ENCODE measurements at places on chromosomes 7 and 10. TPM values are rescaled to one million over a fixed set of nuclear protein-coding genes. Genes with fewer than 3 reads are reported as not detected.

GRCh38 chr7:12397671-12398070 lies 6.0 kb downstream of the VWDE start:
- DNase-seq, result no peak

The CPXM2 gene
- 0.70 TPM for total RNA-seq

- DNase-seq, result no peak
Measured at GRCh38 chr10:117346574-117346973, 28.7 kb downstream of the PDZD8 start.

DNA sequence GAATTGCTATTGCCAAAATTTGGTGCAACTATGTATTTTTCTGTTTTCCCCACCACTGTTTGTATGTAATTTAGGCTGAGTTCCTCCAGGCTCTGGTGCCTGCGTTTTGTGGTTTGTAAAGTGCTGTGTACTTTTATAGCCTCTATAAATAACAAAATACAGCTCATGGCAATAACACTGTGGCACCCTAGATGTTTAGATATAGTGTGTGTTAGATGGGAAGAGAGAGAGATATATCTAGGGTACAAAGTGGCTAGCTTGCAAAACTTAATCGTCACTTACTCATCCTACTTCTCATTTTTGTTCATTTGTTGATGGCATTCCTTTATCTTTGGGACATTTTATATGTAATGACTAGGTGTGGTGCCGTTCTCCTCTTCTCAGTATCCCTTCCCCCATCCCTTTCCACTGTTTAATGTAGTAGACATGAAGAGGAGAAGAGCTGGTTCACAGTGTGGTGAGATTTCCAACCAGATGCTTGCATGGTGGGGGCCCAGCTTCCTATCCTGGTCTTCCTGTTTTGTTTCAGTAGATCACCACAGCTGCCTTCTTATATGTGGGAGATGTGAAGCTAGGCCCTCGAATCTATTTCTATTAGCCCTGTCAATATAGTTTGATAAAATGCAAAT lies 115.0 kb downstream of the SND1 start:
- no peak for DNase-seq

The SFTPA1 gene
- total RNA-seq, result 0.12 TPM

DNA sequence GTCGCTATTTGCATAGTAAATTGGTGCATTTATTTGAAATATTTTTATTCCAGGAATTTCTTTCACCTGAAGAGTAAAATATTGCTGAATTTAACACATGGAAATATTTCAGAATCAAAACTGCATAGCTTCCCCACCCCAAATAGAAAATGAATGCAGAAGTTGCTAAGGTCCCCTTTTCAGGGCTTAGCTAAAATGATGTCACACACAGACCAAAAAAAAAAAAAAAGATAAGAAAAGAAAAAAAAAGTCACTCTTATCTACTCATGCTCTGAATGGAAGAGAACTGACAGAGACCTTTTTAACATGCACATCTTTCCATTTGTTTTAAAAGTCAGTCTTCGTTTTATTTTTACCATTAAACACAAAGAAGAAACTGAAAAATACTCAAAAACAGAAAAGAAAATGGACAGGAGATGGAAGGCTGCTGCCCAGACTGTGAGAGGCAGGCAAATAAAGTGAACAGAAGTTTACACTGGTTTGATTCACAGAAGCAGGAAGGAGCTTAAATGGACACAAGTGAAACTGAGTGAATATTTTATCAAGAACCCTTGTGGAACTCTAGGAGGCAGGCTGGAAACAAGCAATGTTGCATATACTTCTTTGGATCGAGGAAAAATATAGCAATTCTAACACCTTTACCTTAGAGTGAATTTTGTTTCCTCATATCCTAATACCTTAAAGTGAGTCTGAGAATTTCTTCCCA lies 32.0 kb downstream of the PSMC2 start:
- DNase-seq, result no peak

- DNase-seq, result no peak
Measured at GRCh38 chr7:95980706-95981105, 208.4 kb downstream of the DYNC1I1 start.

DNA sequence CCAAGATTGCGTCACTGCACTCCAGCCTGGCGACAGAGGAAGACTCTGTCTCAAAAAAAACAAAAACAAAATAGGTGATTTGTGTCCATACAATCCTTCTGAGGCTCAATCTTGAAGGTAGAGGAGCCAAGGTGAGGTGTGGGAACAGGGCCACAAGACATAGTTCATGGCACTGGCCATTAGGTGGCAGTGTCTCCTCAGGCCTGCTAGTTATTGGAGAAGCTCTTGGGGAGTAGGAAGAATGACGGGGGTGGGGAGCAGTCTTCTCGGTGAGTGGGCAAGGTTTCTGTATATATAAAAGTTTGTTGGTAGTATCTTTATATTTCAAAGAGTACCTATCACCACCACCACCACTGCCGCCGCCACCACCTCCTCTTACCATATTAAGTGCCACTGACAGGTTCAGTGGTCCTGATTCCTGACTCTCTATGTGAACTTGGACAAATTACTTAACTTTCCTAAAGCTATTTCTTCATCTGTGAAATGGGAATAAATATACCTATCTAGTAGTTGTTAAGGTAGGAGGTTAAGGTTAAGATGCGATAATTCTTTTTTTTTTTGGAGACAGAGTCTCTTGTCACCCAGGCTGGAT lies 24.0 kb downstream of the CCSER2 start:
- no peak for DNase-seq

DNA sequence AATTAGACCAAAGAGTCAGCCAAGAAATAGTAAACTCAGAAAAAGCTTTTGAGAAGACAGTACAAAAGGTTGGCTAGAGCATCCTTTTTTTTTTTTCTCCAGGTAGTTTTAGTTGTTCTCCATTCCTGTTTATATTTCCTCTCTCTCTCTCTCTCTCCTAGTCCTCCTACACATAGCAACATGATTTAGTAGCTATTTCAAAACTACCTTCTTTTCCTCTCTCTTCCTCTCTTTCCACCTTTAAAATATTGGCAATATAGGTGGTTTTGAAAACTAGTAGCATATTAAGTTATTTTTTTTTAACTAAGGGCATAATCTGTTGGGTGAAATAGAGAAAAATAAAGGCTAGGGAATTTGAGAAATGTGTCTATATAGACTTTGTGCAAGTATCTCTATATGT lies 5.0 kb downstream of the SKIDA1 start:
- no peak for DNase-seq

GRCh38 chr10:32865170-32865569 lies 92.9 kb downstream of the ITGB1 start:
- no peak for DNase-seq

DNA sequence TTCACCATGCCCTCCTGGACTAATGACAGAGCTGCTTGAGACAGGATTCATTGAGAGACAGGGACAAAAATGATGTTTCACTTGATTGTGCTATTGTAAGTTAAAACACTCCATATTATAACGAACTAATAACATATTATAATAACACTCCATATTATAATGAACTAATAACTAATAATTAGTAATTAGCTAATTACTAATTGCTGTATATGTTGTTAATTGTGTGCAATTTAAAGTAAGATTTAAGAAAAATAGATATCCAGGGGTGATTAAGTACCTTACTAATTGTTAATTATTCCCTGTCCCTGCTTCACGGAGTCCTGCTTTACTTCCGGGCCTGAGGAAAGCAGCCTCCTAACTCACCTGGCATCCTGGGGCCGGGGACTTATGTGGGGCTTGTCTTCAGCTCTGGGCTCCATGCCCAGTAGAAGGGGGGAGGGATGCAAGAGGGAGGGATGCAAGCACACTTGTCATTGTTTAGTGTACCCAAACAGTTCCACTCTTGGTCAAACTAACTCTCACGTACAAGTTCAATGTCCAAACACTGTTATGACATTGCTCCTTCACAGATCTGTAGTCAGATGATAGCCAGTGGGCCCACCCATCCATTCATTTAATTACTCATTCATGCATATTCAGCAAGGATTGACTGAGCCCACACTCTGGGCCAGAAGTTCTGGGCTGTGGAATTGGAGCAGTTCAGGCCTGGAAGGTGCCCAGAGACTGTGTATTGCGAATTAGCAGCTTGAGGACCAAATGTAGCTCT lies 53.8 kb downstream of the COL13A1 start:
- no peak for DNase-seq

The TMEM209 gene
- total RNA-seq, result 5.8 TPM

- no peak for DNase-seq
Measured at GRCh38 chr10:127882801-127883459, 9.8 kb downstream of the CLRN3 start.

The GRM3 gene
- not detected for total RNA-seq

DNA sequence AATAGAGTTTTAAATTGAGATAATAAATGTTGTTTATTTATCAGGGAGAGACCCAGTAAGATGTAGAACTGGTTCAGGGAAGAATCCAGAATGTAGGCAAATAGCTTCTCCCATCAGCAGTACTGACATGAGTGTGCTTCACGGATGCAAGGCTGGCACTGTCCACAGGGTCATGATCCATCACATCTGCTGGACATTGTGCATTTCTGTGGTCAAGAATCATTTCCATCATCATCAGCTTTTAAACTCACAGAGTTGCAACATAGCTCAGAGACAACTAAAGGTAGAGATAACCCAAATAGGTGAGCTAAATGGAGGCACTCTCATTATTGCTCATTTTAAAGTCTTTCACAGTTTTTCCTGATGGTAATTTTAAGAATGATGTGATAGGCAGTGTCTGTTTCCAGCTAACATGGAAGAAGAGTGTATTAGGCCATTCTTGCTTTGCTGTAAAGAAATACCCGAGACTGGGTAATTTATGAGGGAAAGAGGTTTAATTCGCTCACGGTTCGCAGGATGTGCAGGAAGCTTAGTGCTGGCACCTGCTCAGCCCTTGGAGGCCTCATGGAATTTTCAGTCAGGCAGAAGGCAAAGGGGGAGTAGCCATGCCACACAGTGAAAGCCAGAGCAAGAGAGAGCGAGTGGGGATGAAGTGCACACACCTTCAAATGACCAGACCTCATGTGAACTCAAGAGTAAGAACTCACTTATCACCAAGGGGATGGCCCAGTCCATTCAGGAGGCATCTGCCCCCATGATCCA lies 80.8 kb downstream of the INPP5A start:
- DNase-seq, result no peak

DNA sequence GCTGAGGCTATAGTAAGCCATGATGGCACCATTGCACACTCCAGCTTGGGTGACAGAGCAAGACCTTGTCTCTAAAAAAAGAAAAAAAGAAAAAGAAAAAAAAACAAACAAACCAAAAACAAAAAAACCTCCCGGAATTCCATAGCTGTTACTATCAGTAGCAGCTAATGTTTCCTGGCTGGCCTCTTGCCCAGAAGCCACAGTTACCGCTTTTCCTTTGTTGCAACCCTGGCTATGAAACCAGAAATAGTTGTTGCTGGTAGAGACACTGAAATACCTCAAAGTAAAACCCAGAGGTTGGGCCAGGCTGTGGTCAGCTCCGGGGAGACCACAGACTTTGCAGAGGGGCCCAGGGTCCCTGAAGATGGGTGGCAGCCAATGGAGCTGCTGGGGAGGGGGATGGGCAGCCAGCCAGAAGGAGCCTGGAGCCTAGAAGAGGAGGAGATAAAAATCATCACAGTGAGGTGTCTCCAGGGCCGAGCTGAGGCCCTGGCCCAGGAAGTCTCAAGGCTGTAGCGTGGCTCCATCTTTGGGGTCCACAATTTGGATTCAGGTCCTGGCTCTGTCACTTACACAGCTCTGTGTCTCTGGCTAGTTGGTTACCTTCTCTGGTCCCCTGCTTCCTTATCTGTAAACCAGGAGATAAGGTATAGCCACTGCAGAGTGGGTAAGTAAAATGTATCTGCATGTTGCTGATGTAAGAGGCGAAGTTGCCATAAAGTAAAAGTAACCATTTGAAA lies 3.4 kb upstream of the CHST12 start:
- DNase-seq, result peak; percentile 87

The HABP2 gene
- total RNA-seq, result 422 TPM

DNA sequence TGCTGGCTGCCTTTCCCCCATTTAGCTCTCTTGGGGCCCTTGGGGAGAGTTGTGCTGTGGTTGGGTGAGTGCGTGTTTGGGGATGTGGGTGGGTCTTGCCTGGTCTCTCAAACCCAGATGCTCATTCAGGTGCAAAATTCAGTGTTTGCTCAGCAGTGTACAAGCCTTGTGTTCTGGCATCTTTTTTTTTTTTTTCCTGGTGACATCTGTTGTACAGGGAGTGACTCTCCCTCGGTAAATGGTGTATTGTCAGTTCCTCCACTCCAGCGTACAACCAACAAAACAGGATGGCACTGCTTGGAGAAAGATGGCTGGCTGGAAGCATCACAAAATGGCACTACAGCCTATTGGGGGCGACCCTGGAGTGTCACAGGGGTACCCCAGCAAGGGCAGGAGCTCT lies 75.5 kb downstream of the LRMDA start:
- DNase-seq, result no peak

DNA sequence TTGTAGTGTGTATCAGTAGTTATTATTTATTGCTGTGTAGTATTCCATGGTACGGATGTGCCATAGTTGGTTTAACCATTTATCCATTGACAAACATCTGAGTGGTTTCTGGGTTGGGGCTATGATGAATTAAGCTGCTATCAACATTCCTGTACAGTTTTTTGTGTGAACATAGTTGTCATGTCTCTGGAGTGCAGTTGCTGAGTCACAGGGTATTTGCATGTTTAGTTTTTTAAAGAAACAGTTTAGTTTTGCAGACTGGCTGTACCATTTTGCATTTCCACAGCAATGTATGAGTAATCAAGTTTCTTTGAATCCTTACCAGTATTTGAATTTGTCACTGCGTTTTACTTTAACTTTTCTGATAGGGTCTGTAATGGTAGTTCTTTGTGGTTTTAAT lies 516.7 kb upstream of the CELF2 start:
- no peak for DNase-seq

GRCh38 chr10:110134917-110135316 lies 72.5 kb upstream of the MXI1 start:
- DNase-seq, result no peak

- no peak for DNase-seq
Measured at GRCh38 chr7:50300336-50300735, 4.2 kb upstream of the IKZF1 start.

DNA sequence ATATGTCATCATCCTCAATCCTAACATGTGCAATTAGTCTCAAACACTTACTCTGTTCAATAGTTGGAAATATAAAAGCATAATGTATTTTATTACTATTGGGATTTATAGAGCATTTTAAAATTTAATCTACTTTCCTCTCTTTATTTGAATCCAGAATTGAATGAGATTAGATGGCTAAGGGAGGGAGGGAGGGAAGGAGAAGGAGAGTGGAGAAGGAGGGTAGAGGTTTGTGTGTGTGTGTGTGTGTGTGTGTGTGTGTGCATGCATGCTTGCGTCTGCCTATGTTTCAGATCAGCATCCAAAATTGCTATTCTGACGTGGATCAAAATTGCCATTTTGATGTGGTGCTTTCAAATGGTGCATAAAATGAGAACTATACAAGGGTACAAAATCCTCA lies 90.8 kb downstream of the NRP1 start:
- no peak for DNase-seq

GRCh38 chr7:36272567-36273269 lies 116.9 kb upstream of the ANLN start:
- DNase-seq, result peak; percentile 93

The FAM25A gene
- total RNA-seq, result not detected

The CCDC3 gene
- 3.6 TPM for total RNA-seq

GRCh38 chr10:21860718-21861117 lies 142.8 kb downstream of the DNAJC1 start:
- no peak for DNase-seq

The MNX1 gene
- not detected for total RNA-seq

- no peak for DNase-seq
Measured at GRCh38 chr10:62582101-62582705, 208.0 kb downstream of the ZNF365 start.

GRCh38 chr7:75690121-75690523 lies 48.6 kb downstream of the HIP1 start:
- DNase-seq, result no peak

Measured in right lobe of liver (tissue), 6 donors.